ENCODE measurements at places on chromosomes 7 and 10. TPM values are rescaled to one million over a fixed set of nuclear protein-coding genes. Genes with fewer than 3 reads are reported as not detected.

The LIPM gene
- 0.13 TPM for total RNA-seq

The SEMA3A gene
- 52.1 TPM for total RNA-seq

The RABGEF1 gene
- 49.4 TPM for total RNA-seq

The ACSL5 gene
- 1.4 TPM for total RNA-seq

The C10orf143 gene
- 0.13 TPM for total RNA-seq

The TCF7L2 gene
- total RNA-seq: 3.7 TPM

The RELN gene
- total RNA-seq: 200 TPM

The NAPEPLD gene
- 17.6 TPM for total RNA-seq

The NSMCE4A gene
- 12.6 TPM for total RNA-seq

The PILRA gene
- not detected for total RNA-seq

The IFIT3 gene
- total RNA-seq: 19.9 TPM

The PNLIP gene
- not detected for total RNA-seq

The GRB10 gene
- total RNA-seq: 57.1 TPM

The SPDYE11 gene
- total RNA-seq: not detected

The GTF2I gene
- 214 TPM for total RNA-seq

The HMX2 gene
- total RNA-seq: not detected

The ADAM22 gene
- 0.52 TPM for total RNA-seq

The ASB10 gene
- not detected for total RNA-seq

The CTNNA3 gene
- 0.03 TPM for total RNA-seq

The THNSL1 gene
- 7.0 TPM for total RNA-seq

The PNLIPRP2 gene
- not detected for total RNA-seq

The CLCN1 gene
- total RNA-seq: 0.07 TPM

The TRIP6 gene
- total RNA-seq: 66.7 TPM

The C10orf105 gene
- total RNA-seq: under 0.01 TPM

The IFIT1 gene
- 22.2 TPM for total RNA-seq

The MYPN gene
- total RNA-seq: 2.3 TPM

The KDM7A gene
- 6.5 TPM for total RNA-seq

The LBX1 gene
- not detected for total RNA-seq

The PALD1 gene
- total RNA-seq: 0.40 TPM

The C10orf53 gene
- not detected for total RNA-seq

The DLX5 gene
- total RNA-seq: 0.33 TPM

The NUP42 gene
- total RNA-seq: 28.7 TPM

The LRIT1 gene
- total RNA-seq: not detected

The SEMA3D gene
- total RNA-seq: 11.8 TPM

The PRKG1 gene
- total RNA-seq: 27.2 TPM

The SKIDA1 gene
- 0.36 TPM for total RNA-seq

The AS3MT gene
- 5.0 TPM for total RNA-seq

The NKX1-2 gene
- total RNA-seq: not detected

The IQCE gene
- total RNA-seq: 9.6 TPM

The ADAMTS14 gene
- 2.5 TPM for total RNA-seq

The ABCB1 gene
- 1.5 TPM for total RNA-seq

The WASHC2A gene
- 46.2 TPM for total RNA-seq

Data from smooth muscle cell of the pulmonary artery (primary cell).